ENCODE measurements at places on chromosomes 6 and 20.

GRCh38 chr6:119881416-119881815 lies 531.9 kb upstream of the MAN1A1 start:
- no peak for DNase-seq

- no peak for DNase-seq
Observed at GRCh38 chr6:38549795-38550194, 89.9 kb downstream of the BTBD9 start.

DNA sequence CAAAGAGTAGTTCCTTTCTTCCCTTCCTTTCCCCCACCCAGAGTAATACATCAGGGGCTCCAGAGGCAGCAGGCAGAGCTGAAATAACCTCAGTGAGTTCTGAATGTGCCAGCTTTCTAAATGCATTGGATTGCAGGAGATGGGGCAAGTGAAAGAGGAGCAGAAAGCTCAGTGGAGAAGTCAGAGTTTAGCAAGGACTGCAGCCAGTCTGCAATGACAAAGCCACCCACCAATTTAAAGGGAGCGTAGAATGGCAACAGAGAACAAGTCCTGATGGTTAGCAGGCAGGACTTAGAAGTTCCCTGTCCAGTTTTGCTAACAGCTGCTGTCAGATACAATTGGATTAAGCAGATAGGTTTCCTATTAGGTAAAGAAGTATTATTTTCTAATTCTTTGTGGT lies 203.4 kb upstream of the RIN2 start:
- DNase-seq, result no peak

DNA sequence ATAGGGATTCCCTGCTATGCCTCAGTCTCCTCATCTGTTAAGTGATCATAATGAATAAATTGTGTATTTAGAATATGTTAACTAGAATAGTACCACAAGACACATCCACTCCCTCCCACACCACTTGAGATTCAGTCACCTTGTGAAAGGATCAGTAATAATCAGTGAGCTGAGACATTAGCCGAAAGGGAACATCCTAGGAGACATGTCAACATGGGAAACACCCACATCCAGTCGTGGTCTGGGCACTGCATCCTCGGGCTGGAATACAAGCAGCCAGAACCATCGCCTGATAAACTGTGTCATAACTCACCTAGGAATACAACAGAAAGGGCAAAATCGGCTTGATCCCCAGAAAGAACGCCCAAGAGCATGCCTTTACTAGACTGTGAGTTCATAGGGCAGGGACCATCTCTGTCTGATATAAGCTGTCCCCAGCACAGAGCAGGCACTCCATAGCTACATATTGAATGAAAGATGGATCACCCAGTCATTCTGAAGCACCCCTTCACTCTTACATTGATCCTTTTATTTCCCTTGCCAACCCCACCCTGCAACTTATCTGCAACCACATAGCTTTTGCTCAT lies 23.9 kb downstream of the RIPOR2 start:
- no peak for DNase-seq

DNA sequence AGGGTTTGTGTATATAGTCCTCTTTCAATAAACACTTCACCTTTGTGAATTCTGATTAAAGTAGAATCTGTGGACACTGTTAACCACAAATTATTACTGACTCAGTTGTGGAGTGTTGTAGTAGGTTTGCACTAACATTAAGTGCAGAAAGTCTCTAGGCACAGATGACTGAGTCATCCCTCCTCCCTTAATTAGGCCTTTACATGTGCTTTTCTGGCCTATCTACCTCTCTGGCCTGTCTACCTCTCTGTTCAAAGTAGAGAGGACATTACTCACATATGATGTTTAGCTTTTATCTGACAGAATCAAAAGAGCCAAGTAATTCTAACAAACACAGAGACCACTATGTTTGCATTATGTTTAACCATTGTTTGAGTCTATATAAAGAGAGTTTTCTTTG lies 783.0 kb downstream of the TENT5A start:
- no peak for DNase-seq

DNA sequence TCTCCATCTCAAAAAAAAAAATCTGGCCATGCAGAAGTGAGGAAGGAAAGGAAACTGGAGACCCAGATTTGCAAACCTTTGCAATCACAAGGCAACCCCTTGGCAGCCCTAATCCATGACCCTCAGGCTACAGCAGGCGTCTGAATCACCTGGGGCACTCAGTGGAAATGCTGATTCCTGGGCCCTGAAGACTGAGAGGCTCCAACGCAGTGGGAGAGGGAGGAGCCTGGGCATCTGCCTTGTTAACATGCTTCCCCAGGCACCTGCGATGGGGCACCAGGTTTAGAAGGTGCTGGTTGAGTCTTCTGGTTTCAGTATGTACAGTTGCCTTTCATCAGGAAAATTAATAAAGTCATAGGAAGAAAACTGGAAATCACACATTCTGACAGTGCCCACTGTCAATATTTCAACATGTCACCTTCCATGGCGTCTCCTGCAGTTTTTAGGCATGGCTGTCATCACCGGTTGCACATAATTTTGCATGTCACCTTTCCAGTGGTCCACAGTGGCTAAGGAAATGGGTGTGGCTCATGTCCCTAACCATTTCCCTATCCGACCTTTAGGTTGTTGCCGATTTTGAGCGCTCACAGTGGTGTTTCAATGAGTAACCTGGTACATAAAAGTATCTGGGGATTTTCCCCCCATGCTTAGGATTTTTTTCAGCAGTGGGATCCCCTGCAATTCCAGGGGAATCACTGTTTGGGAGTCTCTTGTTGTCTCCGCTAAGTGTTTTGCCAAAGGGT lies 56.9 kb downstream of the PREX1 start:
- no peak for DNase-seq

GRCh38 chr6:29757701-29758293 lies 34.6 kb downstream of the HLA-F start:
- DNase-seq, result no peak

GRCh38 chr6:123550052-123550617 lies 86.6 kb downstream of the TRDN start:
- DNase-seq, result no peak

DNA sequence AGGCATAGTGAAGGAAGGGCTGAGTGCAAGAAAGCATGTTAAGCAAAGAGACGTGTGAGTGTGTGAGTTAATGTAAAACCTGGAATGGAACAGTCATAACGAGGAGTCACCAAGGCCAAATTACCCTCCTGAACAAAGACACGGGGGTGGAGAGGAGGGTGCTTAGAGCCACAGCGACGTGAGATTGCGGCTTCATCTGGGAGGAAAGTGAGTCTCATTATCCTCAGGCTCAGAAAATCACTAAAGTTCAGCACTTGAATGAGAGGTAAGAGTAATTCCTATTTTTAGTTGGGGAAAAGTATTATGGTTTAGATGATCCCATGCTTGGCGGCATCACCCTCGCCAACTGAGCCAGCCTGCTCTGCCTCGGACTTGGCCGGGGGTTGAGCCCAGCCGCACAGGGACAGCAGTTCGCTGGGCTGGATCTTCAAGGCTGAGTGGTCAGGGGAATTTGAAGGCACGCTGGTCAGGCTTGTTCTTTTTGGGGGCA lies 136.6 kb downstream of the DTNBP1 start:
- peak; percentile 52 for DNase-seq

- no peak for DNase-seq
Observed at GRCh38 chr6:43923376-43924221, 153.6 kb downstream of the VEGFA start.

GRCh38 chr6:170522565-170523183 lies 30.4 kb downstream of the PSMB1 start:
- DNase-seq, result peak; percentile 20

DNA sequence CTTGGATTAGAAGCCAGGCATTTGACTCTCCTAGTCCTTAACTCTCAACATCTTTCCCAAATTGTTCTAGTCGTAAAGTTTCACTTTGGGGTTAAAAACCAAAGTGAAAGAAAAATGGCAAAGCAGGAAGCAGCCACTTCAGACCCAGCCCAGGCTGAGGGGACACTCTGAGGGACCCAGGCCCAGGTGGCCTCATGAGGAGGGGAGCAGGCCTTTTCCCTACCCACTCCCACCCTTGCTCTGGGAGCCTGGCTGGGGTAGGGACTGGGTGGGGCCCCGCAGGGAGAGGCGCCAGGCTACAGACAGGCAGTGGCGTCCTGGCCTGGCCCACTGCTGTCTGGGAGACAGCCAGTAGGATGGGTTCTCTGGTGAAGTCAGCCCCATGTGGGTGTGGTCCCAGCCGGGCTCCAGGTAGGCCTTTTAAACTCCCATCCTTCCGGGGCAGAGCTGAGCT lies 68.7 kb upstream of the MYL9 start:
- peak; percentile 57 for DNase-seq

DNA sequence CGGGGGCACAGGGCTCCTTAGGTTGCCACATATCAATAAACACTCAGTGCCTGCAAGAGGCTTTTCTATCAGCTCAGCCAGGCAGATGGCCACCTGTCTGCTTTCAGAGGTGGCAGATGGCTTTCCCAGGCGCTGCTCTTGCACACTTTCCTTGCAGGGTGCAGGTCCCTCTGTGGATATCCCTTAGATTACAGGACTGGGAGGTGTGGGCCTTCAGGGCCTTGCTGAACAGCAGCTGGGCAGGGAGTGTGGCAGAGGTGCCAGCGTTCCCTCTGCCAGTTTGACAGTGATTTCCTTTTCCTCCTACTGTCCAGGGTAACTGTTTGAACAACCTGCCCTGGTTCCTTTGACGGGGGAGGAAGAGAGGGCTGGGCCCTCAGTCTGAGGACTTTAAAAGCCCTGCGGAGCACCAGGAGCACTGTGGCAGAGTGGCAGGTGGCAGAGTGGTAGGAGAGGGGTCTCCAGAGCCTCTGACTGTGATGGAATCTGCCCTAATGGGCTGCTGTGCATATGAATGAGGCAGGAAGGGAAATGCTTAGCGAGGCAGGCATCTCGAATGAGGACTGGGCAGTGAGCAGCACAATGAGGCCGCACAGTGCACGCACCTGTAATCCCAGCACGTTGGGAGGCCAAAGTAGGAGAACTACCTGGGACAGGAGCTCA lies 34.2 kb downstream of the ABHD12 start:
- no peak for DNase-seq

- DNase-seq, result peak; percentile 87
Observed at GRCh38 chr20:59751075-59751711, 146.9 kb downstream of the PHACTR3 start.

DNA sequence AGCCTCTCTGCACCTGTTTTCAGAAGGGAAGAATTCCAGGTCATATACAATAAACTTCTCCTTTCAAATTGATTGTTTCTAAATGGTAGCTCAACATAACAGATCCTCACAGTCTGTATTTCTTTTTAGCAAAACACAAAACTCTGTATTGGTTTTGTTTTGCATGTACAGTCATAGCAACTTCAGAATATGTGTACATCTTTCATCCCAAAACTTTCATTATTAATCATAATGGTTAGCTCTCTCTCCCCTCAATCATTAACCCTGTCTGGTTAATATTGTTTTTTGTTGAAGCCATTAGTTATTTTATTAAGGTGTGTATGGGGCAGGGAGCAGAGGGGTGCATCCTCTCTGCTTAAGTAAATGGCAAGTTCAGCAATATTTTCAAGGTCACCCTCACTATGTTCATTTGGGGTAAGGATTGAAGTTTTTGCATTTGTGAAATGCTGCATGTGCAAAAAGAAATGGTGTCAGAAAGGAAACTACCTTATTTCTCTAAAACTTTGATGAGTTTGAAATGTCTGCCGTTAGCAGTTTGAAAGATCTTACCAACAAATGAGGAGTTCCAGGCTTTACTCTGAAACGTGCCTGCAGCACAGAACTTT lies 136.8 kb upstream of the BTBD3 start:
- DNase-seq, result peak; percentile 11

GRCh38 chr20:59811681-59812171 lies 121.7 kb downstream of the SYCP2 start:
- no peak for DNase-seq

- no peak for DNase-seq
Observed at GRCh38 chr6:159819098-159819497, 19.0 kb downstream of the PNLDC1 start.

DNA sequence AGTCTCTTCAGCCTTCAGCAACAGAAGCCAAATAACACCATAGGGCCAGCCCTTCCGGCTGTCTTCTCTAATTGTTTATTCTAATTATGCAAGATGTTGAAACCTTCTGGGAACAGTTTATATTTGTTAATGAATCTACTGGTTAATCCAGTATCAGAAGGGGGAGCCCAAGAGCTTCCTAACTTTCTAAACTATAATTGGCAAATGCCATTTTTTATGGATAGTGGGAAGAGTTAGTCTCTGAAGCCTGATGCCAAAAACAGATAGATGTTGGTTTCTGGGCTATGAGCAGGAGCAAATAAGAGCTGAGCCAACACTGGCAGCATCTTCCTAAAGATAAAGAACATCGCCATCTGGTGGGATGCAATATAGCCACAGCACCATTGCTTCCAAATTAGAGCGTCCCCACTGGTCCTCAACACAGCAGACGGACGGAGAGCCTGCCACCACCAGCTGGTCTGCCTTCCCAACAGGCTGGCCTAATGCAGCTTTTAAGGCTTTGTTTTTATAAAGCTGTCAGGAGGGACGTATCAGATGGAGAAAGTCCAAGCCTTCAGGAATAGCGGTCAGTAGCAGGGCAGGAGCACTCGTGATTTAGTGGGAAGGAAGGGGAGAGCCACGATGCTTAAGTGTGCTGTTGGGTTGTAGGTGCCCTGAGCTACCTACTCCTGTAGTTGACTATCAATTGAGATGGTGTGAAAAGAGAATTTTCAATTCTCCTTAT lies 118.8 kb downstream of the RALGAPA2 start:
- peak; percentile 54 for DNase-seq

GRCh38 chr20:37776526-37776925 lies 82.7 kb downstream of the CTNNBL1 start:
- no peak for DNase-seq

DNA sequence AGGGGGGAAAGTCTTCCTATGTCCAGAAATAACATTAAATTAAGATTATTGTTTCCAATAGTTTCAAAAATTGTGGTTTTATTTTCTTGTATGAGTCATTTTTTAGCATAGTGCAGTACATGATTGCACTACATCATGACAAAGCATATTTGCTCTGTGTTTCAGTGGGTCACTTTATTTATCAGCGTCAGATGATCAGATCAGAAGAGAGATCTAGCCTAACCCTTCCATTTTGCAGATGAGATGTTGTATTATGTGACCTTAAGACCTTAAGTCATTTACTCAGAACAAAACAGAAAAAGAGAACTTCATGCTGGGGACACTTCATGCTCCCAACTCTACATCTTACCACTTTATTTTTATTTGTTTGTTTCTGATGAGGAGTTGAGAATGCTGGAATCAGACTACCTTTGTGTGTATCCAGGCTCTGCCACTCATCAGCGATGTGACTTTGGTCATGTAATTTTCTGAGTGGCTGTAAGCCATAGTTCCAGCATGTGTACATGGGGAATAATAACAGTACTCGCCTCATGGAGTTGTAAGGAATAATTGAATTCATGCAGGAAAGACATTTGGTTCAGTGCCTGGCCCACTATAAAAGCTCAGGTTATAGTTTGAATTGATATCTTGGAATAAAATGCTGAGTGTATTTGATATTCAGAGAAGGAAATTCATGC lies 13.5 kb downstream of the EYA4 start:
- DNase-seq, result peak; percentile 10

DNA sequence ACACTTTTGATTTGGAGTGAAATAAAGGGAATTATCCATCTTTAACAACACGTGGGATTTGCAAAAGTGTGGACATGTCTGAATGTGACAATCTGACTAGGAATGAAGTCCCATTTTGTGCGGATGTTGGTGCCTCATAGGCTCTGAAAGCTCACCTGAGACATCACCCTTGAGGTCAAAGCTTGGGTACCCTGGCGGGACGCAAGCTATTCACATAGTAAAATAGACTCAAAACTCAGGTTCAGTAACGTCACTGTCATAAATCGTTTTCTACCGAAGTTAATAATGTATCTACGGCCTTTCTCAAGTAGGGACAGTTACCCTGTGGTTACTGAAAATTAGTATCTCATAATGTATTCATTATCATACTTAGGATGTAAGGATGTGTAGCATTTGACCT lies 61.8 kb downstream of the AKAP12 start:
- no peak for DNase-seq

GRCh38 chr6:73234733-73235132 lies 9.4 kb upstream of the KHDC1L start:
- DNase-seq, result no peak

Data from GM10248 (cell line).